ENCODE measurements at places on chromosomes 11 and 22.

- DNase-seq: no peak
These were observed 46.5 kb downstream of the AHNAK start for GRCh38 chr11:62499944-62500649.

- DNase-seq: peak; percentile 10
These were observed 150.5 kb downstream of the FEZ1 start for GRCh38 chr11:125345421-125346178.

DNA sequence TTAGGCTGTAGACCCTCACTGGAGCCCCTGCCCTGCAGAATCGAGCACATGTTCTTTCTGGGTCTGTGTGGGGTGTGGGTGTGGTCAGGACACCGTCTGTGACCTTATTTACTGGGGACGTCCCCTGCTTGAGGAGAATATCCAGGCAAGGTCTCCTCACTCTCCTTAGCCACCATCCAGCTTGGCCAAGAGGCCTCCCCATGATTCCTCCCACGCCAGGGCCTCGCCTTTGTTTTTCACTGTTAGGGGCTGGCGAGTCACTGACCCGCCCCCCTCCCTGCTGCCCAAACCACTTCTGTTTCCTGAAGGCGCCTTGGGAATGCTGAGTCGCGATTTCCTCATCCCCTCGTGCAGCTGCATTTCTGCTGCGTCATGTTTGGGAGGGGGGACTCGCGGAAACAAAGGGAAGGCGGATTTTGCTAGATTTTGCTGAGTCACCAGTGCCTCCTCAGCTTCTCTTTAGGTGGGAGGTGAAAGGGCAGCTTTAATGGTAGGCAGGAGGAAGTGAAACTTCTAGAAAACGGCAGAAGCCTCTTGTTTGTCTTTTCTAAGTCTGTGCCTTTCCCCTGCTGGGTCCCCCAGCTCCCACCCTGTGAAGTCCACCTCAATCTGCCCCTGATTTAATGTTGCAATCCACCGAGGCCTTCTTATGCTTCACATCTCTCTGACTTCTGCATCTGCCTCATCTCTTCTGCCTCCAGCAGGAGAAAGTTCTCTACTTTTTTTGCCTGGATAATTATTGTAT, 4.0 kb upstream of the HMOX1 start:
- no peak for DNase-seq

GRCh38 chr11:39965701-39966100, 1493.8 kb downstream of the LRRC4C start:
- no peak for DNase-seq

- DNase-seq: no peak
These were observed 39.8 kb upstream of the SHISAL1 start for GRCh38 chr22:44352378-44353035.

GRCh38 chr22:17633217-17633997, 4.9 kb upstream of the ATP6V1E1 start:
- no peak for DNase-seq

DNA sequence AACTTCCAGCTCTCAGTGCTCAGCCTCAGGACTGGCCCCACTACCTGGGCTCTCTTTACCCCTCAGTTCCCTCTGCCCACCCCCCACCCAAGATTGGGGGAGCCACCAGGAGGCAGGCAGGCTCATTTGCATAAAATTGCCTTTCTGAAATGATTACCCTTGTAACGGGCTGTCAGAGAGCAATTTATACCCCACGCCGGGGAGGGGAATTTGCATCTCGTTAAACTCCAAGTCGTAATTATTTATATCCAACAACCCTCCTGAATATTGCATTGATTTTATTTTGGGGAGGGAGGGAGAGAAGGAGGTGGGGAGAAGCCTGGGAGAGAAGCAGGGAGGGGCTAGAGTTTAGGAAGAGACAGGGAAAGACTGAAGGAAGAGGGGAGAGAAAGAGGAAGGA, 8.3 kb downstream of the NRXN2 start:
- no peak for DNase-seq

DNA sequence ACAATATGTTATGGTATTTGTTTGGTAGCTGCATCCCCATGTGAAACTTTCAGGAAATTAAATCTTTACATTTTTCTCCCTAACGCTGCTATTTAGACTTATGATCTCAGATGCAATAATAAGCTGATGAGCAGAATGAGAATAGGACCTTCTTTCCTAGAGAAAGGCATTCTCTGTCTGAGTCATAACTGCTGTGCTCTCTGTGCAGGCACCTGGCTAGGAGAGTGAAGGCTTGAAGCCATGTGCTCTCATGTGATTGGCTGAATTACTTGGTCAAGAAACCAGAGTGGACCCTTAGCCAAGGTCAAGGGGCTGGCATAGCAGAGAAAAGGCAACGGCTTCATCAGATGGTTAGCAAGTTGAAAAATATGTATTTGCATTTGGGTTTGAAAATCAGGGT, 185.0 kb downstream of the ADAMTS15 start:
- no peak for DNase-seq

- DNase-seq: no peak
These were observed 39.4 kb downstream of the MOV10L1 start for GRCh38 chr22:50129121-50129736.

DNA sequence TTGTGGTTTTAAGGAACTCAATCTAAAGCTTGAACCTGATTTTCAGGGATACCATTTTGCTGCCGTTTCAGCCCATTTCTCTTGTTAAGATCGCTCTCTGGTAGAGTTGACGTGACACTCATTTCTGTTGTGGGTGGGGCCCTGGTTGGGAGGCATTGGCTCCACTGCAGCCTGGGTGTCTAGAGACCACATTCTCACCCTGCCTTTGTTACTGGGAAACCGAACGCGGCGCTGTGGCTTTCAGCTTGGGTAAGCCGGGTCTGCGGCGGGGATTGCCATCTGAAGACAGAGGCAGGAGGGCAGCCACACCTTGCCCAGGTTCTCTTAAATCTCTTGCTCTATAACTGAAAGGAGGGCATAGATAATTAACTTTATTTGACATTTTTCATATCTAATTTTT, 3.2 kb downstream of the EHF start:
- no peak for DNase-seq

GRCh38 chr11:69035150-69035945, 13.4 kb upstream of the TPCN2 start:
- no peak for DNase-seq

DNA sequence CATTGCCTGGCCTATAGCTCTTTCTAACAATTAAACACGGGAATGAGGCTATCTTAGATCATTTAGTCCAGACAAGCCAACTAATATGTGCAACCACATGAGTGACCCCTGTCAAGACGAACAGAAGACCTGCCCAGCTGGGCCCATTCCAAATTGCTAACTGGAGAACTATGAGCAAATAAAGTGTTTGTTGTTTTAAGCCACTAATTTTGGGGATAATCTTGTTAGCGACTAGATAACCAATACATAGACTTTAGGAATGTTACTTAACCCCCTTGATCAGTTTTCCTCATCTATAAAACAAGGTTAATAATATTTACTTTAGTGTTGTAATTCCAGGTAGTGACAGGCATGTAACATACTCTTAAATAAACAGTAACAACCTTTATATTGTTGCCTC, 848.3 kb downstream of the METTL15 start:
- DNase-seq: no peak

DNA sequence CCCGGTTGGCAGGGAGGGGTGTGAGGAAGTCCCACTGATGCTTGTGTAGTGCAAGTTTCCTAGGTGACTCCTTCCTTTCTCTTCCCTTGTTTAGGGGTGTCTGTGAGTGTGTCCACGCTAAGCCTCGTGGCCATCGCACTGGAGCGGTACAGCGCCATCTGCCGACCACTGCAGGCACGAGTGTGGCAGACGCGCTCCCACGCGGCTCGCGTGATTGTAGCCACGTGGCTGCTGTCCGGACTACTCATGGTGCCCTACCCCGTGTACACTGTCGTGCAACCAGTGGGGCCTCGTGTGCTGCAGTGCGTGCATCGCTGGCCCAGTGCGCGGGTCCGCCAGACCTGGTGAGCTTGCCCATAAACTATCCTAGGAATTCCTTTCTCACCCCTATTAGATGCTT, 10.4 kb downstream of the CCKBR start:
- DNase-seq: no peak

DNA sequence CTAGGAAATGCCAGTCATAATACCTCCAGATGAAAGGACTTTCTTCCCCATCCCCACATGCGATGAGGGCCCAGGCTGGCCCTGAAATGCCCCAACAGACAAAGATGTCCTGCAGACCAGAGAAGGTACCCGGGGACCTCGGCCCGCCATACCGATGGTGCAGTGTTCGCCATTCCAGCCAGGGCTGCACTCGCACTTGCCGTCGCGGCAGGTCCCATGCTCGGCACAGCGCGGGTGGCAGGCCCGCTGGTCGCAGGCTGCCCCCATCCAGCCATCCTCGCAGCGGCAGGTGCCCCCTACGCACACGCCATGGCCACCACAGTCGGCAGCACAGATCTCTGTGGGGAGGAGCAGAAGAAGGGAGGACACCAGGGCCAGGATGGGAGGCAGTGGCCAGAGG, 212.1 kb upstream of the NARS2 start:
- no peak for DNase-seq

- no peak for DNase-seq
These were observed 504.3 kb downstream of the FAM181B start for GRCh38 chr11:82229341-82229740.

GRCh38 chr11:18540207-18541009, 13.7 kb upstream of the TSG101 start:
- DNase-seq: no peak

- no peak for DNase-seq
These were observed 2.8 kb upstream of the LIF start for GRCh38 chr22:30249049-30250038.

DNA sequence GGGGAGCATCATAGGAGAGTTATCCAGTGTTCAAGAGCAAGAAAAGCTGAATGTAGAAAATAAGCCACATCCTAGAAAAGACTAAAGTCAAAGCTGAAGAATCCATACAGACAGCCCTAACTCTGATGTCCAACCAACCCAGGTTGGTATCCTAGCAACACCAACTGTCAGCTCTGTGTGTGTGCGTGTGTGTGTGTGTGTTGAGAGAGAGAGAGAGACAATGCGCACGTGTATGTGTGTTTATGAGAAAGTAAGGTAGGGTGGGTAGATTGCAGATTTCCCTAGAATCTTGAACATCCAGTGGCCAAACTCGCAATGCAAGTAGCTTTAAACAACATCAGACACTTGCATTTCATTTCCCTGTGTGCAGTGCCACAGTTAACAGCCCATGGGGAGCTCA, 274.9 kb downstream of the FAM181B start:
- DNase-seq: no peak

DNA sequence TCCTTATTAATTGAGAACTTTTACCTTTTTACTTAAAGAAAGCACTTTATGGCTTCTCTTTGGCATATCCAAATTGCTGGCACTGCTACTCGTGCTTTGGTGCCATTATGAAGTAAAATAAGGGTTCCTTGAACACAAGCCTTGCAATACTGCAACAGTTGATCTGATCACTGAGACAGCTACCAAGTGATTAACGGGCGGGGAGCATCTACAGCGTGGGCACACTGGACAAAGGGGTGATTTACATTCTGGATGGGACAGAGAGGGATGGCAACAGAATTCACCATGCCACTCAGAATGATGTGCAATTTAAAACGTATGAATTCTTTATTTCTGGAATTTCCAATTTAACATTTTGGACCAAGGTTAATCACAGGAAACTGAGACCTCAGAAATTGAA, 7.7 kb downstream of the CHRDL2 start:
- DNase-seq: no peak

DNA sequence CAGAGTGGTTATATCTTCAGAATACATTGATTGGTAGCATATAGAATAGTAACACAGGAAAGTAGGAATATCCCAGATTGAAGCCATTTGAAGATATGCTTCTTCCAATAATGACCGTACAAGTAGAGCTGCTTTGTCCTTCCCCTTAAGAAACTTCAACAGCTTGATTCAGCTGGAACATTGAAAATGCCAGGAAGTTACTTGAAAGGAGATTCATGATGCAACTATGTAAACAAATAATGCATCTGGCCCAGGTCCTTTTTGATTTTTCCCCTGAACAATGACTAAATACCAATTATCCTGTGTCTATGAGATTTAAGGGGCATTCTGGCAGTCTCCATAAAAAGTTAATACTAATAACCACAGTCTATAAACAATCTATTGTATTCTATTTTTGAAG, 3.0 kb downstream of the DKK3 start:
- no peak for DNase-seq

GRCh38 chr11:74205181-74205580, 34.1 kb downstream of the PPME1 start:
- no peak for DNase-seq

DNA sequence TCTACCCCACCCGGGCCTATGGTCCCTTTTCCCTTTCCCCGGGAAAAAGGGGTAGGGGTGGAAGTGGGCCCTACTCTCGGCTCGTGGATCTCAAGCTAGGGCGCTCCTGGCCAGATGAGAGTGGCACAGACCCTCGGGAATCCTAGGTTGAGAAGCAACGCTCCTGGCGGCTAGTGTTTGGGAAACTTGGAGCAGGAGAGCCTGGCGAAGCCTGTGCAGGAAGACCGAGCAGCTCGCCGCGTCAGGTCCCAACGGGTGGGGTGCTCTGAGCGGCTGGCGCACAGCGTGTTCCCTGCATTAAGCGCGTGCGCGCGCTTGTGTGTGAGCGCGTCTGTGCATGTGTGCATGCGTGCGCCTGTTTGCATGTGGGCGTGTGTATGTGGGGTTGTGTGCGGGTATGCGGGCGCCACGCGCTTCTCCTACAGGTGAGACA, 7.1 kb upstream of the FLI1 start:
- no peak for DNase-seq

GRCh38 chr11:130407978-130408377, 20.4 kb downstream of the ADAMTS8 start:
- DNase-seq: no peak

GRCh38 chr11:113048820-113049768, 87.9 kb downstream of the NCAM1 start:
- DNase-seq: no peak

Measured in stimulated activated CD8-positive, alpha-beta memory T cell treated with anti-CD3 and anti-CD28 coated beads, Interleukin-7, amount 100 ng/mL, for 24 hours (primary cell).